ENCODE measurements at places on chromosomes 7 and 10.

DNA sequence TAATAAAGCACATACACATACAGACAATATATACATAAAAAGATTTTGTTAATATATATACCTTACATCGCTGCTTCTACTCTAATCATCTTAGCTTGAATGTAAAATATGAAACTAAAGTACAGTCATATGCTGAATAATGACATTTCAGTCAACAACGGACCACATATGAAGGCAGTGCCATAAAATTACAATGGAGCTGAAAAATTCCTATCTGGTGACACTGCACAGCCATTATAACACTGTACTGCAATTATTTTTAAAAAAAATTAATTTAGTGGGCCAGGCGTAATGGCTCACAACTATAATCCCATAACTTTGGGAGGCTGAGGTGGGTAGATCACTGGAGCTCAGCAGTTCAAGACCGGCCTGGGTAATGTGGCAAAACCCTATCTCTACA is 122.3 kb downstream of the JMJD1C start:
- DNase-seq = no peak

- no peak for DNase-seq
Observed at GRCh38 chr7:44646921-44647636, 40.7 kb downstream of the OGDH start.

- no peak for DNase-seq
Observed at GRCh38 chr10:129459762-129460539, 7.1 kb upstream of the MGMT start.

DNA sequence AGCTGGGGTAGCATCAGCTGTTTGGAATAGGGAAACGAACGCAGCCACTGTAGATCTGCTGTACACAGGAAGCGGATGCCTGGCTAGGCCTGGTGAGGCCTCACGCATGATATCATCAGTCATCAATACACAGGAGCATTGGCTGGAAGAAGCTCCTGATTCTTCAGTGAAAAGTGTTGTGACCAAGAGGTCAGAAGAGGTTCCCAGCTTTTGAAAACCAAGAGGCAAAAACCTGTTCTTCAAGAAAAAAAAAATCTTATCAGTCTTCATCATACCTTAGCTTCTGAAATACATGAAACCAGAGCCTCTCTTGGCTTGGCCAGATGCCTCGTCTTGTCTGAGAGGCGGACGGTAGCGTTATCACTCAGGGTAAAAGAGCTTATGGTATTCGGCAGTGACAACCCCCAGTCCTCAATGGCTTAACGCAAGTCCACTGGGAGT is 139.3 kb upstream of the TCF7L2 start:
- DNase-seq = no peak

GRCh38 chr7:68706291-68706690 is 892.0 kb upstream of the AUTS2 start:
- no peak for DNase-seq

- DNase-seq = no peak
Observed at GRCh38 chr7:44639671-44640321, 33.4 kb downstream of the OGDH start.

DNA sequence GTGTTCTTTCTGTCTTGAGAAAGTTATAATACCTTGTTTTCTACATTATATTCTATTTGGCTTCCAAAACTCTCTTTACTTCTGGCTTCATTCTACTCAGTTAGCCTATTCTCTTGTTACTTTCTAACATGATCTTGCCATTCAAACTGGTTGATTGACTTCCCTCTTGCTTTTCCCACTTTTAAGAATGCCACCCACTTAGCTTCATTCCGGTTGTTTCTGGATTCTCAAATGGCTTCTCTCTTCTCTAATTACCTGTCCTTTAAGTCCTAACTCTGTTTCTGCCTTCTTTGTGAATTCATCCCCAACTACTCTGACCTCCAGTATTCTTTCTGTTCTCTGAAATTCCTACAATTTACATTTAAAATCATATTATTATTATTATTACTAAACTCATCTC is 52.0 kb downstream of the ANKIB1 start:
- no peak for DNase-seq

DNA sequence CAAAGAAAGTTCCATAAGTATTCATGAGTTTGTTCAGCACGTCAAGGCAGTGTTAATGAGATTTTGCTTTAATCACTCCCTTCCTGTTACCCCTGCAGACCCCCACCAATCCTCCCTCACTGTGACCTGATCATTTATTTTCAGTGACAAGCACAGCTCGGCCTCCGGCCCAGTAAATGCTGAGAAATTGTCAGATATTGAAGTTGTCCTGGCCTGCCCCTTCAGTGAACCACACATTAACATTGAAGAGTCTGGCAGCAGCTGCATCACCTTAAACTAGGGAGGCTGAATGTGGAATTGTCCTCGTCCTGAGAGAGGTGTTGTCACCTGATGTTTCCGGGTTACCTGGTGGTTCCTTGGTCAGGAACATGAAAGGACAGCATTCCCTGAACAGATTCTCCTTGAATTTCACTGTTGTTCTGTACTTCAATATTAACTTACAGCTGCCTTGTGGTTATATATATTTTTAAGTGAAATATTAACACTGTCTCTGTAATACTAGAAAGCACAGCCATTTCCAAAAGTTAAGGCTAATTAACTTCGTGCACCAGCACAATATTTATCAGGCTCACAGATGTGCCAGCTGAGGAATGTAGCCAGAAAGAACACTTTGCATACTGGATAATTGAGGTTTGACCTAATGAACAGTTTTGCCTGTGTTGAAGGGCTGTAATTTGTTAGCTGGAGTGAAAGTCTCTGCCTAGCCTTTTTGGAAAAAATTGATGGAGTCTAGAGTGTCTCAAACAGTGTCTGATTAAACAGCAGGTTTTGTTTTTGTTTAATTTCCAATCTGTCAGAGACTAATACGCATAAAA is 265.3 kb downstream of the HDAC9 start:
- no peak for DNase-seq

- DNase-seq = no peak
Observed at GRCh38 chr7:25675789-25676474, 447.6 kb upstream of the NPVF start.

DNA sequence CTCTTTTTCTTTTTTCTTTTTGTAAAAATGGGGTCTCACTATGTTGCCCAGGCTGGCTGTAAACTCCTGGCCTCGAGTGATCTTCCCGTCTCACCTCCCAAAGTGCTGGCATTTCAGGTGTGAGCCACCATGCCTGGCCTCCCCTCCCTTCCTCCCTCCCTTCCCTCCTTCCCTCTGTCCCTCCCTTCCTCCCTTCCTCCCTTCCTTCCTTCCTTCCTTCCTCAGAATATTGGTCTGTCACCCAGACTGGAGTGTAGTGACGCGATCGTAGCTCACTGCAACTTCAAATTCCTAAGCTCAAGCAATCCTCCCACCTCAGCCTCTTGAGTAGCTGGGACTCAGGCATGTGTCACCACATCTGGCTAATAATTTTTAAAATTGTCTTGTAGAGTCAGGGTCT is 8.4 kb downstream of the AGAP3 start:
- no peak for DNase-seq
